GM12878 (cell line): ENCODE measurements at places on chromosomes 1 and 21.

DNA sequence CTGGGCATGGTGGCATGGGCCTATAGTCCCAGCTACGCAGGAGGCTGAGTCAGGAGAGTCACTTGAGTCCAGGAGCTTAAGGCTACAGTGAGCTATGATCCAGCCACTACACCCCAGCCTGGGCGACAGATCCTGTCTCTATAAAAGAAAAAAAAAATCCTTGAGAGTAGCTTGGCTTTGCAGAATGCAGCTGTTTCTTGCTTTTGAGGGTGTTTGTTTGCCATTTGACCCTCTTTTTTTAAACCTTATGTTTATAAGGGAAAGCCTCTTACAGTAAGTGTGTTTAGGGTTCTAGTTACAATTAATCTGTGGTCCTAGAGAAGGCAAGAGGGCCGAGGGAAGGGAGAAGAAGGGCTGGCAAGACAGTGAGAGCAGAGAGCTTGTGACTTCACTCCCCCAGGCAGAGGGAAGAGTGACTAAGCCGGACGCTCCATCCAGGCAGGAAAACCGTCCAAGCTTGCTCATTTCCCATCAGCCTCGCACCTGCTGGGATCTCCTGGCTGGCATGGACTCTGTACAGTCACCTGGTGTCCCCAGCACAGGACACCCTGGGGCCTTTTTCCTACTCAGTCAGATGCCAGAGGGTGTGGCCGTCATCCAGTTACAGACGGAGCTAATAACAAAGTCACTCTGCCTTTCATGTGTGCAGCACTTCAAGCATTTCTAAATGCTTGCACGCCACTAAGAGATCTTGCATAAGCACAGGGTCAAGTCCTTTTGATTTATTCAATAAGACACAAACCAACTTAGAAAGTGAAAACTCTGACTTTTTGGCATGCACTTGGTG is 55.5 kb upstream of the PSEN2 start:
- DNase-seq, result no peak

DNA sequence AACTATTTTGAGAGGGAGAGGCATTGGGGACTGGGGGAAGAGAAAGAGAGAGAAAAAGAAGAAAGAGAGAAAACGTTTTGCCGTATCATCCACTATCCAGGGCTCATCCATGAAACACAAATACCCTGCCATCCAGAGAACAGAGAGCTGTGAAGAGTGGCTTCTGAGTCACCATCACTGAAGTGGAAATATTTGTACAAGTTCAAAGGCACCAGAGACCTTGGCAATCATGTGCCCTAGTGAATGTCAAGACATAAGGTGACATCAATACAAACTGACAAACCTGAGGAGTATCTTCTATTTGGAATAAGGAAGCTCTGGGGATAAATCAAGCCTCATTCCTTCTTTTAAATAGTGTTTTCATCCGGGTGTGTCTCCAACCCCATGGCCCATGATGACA is 197.2 kb upstream of the PROX1 start:
- no peak for DNase-seq

DNA sequence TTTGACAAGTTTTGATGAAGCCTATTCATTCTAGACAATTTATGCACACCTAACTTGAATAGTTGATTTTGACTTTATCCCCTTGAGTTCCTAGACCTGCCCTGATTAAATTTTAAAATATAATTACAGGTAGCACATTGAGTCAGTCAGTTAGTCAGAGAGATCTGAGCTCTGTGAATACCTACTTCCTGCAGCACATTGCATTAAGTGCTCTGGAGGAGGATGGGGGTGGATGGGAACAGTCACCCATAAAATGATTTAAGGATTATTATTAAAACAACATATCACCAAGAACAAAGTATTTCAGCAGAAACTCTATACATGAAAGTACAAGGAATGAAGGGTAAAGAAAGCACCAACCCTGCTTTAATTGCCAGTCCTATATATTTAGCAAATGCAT is 11.8 kb upstream of the RPF1 start:
- DNase-seq, result no peak

- no peak for DNase-seq
Measured at GRCh38 chr21:37292041-37292440, 24.9 kb upstream of the VPS26C start.

DNA sequence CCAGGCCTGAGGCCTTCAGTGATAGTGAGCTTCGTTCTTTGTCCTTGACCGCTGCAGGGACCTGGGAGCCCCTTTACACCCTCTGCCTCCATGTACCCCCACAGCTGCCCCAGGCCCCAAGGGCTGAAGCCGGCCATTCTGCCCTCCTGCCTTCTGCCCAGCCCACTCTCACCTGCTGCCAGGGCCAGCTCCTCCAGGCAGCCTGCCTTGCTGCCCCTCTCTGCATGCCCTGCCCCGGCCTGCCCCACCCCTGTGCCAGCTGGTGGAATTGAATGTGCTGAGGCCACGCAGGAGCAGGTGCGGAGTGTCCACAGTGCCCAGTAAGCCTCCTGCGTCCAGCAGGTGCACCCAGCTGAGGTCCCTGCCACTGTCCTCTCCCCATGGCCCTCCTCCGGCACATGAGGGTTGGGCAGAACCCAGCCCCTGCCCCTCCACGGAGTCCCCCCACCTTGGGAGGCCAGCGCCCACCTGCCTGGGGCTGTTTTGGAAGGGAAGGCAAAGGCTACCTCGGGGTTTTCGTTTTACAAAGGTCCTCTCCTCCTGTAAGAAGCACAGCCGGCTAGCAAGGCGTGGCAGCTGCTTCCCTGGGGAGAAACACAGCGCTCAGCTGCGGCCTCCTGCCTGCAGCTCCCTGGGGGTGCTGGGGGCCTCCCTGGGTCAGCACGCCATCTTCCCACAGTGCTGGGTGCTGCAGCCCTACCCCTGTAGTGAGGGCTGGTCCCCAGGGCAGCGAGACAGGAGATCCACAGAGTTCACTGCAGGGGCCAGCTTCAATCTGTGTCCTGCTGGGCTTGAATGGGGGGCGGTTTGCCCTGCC is 21.0 kb downstream of the MMEL1 start:
- no peak for DNase-seq

- no peak for DNase-seq
Measured at GRCh38 chr1:15428815-15429435, 9.3 kb upstream of the CTRC start.
